ENCODE measurements at places on chromosomes 12 and 14.

- no peak for DNase-seq
Observed at GRCh38 chr14:48526307-48526706, 850.9 kb upstream of the MDGA2 start.

DNA sequence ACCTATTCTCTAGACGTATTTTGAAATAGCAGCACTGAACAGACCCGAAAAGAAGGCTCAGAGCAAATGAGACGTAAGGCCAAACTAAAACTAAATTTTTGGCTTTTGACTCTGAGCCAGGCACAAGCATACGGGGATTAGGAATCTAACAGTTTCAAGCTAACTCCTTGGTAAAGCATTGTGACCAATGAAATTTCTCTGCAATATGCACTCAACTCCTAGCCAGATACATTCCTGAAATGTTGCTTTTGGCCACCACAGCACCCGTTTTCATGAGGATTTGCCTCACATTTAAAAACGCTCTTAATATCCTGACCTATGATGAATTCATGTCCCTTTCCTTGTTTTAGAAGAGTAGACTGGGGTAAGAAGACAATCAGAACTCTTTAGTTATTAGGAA lies 53.1 kb upstream of the NPFF start:
- DNase-seq, result peak; percentile 90

DNA sequence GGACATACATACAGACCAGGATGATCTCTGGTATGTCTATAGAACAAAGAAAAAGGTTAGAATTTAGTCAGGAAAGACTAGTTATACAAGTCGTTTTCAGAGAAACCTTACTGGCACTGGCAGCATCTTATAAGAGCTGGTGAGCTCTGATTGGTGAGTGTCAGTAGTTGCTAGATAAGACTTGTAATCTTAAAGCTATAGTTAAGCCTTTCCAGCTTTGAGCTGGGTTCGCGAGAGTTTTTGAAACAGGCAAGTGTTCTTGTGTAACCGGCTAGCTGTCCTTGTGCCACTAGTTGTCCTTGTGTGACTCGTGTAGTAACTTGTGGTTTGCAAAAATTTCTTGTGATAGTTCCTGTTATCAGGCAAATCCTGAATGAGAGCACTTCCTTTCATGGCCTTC lies 740.9 kb downstream of the GALC start:
- no peak for DNase-seq

- DNase-seq, result no peak
Observed at GRCh38 chr14:78595797-78596196, 425.6 kb downstream of the NRXN3 start.

- peak; percentile 51 for DNase-seq
Observed at GRCh38 chr14:68690089-68690958, 102.5 kb downstream of the ZFP36L1 start.

GRCh38 chr12:112564160-112564784 lies 145.5 kb downstream of the PTPN11 start:
- no peak for DNase-seq

DNA sequence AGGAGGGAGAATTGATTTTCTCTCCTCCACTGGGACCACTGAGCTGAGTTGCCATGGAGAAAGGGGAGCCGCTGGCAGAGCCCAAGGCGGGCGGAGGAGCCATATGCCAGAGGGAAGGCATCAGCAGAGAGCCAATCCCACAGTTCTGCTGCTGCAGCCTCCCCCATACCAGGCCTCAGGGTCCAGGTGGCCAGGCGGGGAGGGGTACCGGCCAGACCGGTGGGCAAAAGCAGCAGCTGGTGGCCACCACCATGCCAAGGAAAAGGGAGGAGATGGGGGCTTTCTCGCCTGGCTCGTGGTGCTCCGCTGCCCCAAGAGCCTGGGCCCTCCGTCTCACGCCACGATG lies 72.8 kb downstream of the PITPNM2 start:
- DNase-seq, result no peak

DNA sequence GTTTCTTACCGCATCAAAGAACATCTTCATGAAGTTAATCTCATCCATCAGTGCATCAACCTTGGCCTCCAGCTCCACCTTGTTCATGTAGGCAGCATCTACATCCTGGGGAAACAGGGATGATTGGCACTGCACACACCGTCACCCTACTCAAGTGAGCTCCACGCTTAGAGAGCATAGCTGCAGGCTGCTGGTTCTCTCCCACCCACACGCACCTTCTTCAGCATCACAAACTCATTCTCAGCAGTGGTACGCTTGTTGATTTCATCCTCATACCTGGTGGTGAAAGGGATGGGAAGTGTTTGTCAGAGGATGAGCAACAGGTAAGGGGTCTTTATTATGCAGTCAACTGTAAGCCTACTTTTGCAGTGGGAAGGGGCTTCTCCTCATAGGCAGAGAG lies 2.3 kb downstream of the KRT5 start:
- DNase-seq, result no peak

DNA sequence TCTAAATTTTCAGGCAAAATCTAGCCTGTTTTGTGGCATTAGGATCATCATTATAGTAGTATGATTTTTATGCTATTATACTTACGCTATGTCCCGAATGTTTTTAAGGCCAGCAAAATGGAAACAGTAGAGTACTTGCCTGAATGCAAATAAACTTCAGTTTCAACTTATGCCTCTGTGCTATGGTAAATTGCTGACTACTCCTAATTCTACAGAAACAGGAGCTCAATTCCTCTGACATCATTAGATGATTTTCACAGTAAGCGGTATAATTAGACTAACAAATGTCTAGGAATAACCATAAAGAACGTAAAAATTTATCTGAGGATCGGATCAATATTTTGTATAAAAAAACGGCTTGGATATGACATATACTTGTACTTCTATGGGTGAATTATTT lies 270.0 kb downstream of the EGLN3 start:
- no peak for DNase-seq

DNA sequence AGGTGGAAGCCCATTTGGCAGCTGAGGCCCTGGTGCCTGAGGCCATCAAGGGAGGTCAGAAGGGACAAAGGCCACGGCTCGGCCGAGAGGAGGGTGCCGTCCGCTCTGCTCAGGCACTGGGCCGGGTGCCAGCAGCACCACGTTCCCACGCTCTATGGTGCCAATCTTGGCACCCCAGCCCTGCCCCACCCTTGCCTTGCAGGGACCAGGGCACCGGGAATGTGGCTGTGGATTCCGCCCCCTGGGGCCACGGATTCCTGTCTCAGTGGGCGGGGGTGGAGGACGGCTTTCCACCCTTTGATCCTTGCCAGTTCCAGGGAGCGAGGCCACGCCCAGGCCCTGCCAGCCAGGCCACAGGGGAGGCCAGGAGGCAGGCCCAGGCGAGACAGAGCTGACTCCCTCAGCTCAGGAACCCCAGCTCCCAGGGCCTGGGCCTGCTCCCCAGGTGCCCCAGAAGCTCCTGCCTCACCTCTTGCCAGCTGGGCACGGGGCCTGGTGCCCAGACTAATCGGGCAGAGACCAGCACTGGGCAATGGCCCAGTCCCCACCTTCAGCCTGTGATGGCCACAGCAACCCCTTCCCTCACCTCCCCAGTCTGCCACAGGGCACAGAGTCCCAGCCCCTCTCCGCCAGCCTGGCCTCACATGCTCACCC lies 26.4 kb upstream of the GPR132 start:
- no peak for DNase-seq

- DNase-seq, result no peak
Observed at GRCh38 chr12:131688845-131689154, 22.1 kb upstream of the SFSWAP start.

- no peak for DNase-seq
Observed at GRCh38 chr14:66056926-66057552, 429.1 kb upstream of the CCDC196 start.

GRCh38 chr12:124616394-124617221 lies 49.2 kb upstream of the NCOR2 start:
- DNase-seq, result no peak

DNA sequence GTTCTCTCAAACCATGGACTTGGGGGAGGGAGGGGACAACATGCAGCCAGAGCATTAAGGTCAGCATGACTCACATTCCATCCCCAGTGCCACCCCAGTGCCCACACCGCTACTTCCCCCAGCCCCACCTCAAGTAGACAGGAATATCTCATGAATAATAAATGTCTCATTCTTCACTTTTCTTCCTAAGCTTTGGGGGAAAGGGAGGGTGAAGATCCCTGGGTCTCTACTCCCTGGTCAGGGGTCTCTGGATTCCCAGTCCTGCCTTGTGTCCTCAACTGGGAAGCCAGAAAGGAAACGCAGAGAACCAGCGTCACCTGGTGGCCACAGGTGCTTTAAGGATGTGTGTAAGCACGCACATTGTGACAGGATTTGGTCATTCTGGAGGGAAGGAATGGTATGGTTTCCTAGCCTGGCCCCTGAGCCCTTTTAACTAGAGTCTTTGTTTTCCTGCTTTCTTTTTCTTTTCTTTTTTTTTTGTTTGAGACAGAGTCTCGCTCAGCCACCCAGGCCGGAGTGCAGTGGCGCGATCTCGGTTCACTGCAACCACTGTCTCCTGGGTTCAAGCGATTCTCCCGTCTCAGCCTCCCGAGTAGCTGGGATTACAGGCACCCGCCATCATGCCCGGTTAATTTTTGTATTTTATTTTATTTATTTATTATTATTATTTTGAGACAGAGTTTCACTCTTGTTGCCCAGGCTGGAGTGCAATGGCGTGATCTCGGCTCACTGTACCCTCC lies 3.4 kb downstream of the GPR84 start:
- peak; percentile 83 for DNase-seq

DNA sequence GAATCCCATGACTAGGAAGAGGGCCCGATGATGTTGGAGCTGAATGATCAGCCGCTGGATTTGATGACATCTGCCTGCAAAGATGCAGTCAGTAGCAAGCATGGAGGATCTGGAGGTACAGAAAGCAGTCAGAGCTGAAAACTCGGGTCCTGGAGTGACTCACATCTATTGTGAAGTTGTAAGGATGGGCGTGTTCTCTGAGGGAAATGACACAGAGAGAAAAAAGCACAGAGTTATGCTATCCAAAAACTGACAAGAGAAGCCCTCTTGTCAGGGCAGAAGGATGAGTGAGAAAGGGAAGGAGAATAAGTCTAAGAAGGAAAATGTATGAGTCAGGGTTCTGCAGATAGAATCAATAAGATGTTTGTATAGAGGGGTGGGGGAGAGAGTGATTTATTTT lies 380.4 kb upstream of the CCDC196 start:
- peak; percentile 56 for DNase-seq

GRCh38 chr12:27243006-27243405 lies 1.1 kb upstream of the STK38L start:
- no peak for DNase-seq

GRCh38 chr14:79972230-79972629 lies 239.1 kb downstream of the DIO2 start:
- peak; percentile 27 for DNase-seq

DNA sequence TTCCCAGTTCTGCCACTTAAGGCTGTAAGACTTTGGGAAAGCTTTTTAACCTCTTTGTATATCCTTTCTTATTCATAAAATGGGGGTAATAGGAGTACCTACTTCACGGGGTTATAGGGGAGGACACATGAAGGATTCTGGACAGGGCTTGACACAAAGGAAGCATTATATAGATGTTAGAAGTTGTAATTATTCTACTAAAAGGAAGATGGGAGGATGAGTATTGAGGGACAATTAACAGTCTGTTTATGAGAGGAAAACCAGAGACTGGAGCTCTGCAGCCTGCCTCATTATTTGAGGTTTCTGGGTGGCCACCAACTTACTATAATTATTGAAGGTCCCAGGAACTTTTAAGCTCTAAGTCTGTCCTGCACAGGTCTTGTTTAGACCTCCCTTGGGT lies 34.0 kb downstream of the PELI2 start:
- DNase-seq, result no peak

DNA sequence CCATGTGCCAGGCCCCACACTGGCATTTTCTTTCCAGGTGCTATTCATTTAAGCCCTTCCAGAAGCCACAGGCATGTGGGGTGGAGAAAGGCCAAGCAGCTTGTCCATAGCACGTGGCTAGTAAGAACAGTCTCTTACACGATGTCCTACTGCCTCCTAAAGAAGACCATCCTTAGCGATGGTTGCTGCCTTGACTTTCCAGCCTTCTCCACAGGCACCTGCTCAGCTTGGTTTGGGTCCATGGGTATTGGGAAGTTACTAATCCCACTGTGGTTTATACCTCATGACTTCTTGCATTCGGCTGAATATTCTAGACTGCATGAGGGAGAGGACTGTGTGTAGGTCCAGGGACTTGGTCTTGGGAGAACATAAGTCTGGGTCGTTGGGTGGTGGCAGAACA lies 49.2 kb downstream of the NINJ2 start:
- no peak for DNase-seq

GRCh38 chr14:89093083-89093730 lies 268.8 kb downstream of the TTC8 start:
- peak; percentile 11 for DNase-seq

- DNase-seq, result no peak
Observed at GRCh38 chr14:66884149-66884548, 305.1 kb upstream of the GARIN2 start.

- no peak for DNase-seq
Observed at GRCh38 chr12:92529944-92530343, 172.8 kb upstream of the PLEKHG7 start.

- DNase-seq, result no peak
Observed at GRCh38 chr14:61668282-61668681, 27.0 kb upstream of the HIF1A start.

DNA sequence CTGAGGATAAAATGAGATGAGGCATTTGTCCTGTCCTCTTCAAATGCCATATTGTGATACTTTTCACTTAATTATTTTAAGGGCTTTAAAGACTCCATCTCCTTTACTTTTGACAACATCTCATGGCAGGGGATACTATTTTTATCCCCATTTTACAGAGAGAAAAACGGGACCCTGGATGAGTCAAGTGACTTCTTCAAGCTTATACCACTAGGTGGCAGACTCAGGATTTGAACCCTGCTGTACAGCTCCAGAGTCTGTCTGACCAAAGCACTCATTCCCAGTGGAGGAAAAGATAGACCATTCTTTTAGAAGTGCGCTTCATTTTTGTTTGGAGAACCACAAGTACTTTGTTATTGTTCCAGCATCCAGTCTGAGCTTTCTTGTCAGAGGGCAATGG lies 1.7 kb upstream of the SMOC1 start:
- DNase-seq, result peak; percentile 67

- DNase-seq, result peak; percentile 67
Observed at GRCh38 chr12:2034633-2035430, 18.0 kb upstream of the CACNA1C start.

GRCh38 chr12:52692254-52692653 lies 11.1 kb downstream of the KRT77 start:
- DNase-seq, result no peak

DNA sequence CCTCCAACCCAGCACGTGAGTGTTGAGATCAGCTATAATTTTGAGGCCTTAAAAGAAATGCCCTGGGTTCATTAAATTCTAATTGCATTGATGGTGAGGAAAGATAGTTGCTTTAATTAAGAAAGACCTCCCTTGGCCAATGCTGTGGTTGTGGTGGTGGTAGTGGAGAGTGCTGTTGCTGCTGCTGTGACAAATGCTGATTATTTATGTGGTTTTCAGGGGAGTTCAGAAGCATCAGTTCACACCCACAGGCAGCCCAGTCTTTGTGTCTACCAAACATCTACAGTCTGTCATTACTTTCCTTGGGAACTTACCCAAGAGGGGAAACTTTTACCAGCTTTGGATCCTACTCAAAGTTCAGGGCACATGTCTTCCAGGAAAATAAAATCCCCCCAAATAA lies 178.4 kb upstream of the PARP11 start:
- no peak for DNase-seq

Measured in fibroblast of mammary gland (primary cell).